SJCRH30 (cell line): ENCODE measurements at places on chromosomes 16 and 17.
A peak's percentile ranks its signal among the peaks of the same experiment; 100 is the strongest.

GRCh38 chr16:28879261-28879840 lies 1.1 kb downstream of the ATP2A1 start:
- peaks cover 3% of the 10 kb centered on the region for H3K36me3 ChIP-seq
- H3K27me3 ChIP-seq: no peaks in the 10 kb centered on the region
- peaks cover 51% of the 10 kb centered on the region for H3K4me1 ChIP-seq
- no peak for DNase-seq
- peak overlapping the region; percentile 67 for H3K4me3 ChIP-seq
- H3K27ac ChIP-seq: peak overlapping the region; percentile 81; the same call in 1 of the 2 replicates

GRCh38 chr17:5644065-5644464 lies 59.8 kb upstream of the NLRP1 start:
- H3K27ac ChIP-seq: no peak overlapping the region
- H3K27me3 ChIP-seq: no peaks in the 10 kb centered on the region
- H3K36me3 ChIP-seq: no peaks in the 10 kb centered on the region
- H3K4me3 ChIP-seq: no peak overlapping the region
- no peak for DNase-seq

DNA sequence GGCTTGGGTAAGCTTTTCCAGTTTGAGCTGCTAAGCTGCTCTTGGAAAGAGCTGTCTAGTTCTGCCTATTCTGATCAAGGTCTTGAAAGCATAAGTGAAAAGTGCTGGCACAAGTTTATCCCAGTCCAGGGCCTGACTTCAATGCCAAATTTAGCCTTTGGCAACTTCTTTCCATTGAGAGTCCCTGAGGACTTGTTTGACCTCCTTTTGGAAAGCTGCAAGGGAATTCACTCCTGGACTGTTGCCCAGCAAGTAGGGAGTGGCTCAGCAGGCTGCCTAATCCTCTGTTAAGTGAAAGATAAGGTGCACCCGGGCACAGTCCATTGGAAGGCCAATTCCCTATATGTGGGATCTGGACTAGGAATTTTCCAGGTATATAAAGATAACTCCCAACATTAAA lies 16.0 kb upstream of the TANC2 start:
- no peak overlapping the region for H3K27ac ChIP-seq
- peaks cover 10% of the 10 kb centered on the region; the same call in 1 of the 2 replicates for H3K4me1 ChIP-seq
- no peaks in the 10 kb centered on the region for H3K36me3 ChIP-seq
- DNase-seq: peak; percentile 81
- H3K4me3 ChIP-seq: no peak overlapping the region
- no peaks in the 10 kb centered on the region for H3K27me3 ChIP-seq

DNA sequence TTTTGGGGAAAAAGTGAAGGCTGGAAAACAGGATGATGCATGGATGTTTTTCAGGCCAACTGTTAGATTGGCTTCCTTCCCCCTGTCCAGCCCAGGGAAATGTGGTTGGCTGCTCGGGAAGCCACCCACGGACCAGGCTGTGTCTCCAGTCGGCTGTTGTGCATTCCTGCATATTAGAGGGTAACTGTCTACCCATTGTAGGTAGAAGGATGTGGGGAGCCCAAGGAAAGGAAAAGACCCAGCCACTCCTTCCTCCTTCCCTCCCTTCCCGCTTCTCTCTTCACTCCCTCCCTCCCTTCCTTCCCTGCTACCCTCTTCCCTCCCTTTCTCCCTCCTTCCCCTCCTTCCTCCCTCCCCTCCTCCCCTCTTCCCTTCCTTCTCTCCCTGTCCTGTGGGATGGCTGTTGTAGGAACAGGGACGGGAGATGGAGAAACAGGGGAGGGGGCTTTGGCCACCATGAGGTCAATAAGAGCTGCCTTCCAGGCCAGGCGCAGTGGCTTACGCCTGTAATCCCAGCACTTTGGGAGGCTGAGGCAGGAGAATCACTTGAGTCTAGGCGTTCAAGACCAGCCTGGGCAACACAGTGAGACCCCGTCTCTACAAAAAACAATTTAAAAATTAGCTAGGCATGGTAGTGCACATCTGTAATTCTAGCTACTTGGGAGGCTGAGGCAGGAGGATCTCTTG lies 16.9 kb downstream of the SYT17 start:
- H3K4me3 ChIP-seq: no peak overlapping the region
- no peaks in the 10 kb centered on the region for H3K4me1 ChIP-seq
- H3K27me3 ChIP-seq: no peaks in the 10 kb centered on the region
- no peak for DNase-seq
- H3K27ac ChIP-seq: no peak overlapping the region

DNA sequence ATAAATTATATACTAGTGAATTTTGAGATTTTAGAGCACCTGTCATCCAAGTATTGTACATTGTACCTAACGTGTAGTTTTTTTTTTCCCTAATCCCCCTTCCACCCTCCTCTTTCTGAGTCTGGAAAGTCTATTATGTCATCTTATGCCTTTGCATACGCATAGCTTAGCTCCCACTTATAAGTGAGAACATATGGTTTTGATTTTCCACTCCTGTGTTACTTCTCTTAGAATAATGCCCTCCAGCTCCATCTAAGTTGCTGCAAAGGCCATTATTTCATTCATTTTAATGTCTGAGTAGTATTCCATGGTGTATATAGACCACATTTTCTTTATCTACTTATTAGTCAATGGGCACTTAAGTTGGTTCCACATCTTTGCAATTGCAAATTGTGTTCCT lies 177.0 kb upstream of the C16orf82 start:
- H3K27me3 ChIP-seq: no peaks in the 10 kb centered on the region
- no peak overlapping the region for H3K4me3 ChIP-seq
- H3K27ac ChIP-seq: peak overlapping the region; percentile 25; the same call in 1 of the 2 replicates
- H3K4me1 ChIP-seq: peaks cover 22% of the 10 kb centered on the region
- no peaks in the 10 kb centered on the region for H3K36me3 ChIP-seq
- no peak for DNase-seq

DNA sequence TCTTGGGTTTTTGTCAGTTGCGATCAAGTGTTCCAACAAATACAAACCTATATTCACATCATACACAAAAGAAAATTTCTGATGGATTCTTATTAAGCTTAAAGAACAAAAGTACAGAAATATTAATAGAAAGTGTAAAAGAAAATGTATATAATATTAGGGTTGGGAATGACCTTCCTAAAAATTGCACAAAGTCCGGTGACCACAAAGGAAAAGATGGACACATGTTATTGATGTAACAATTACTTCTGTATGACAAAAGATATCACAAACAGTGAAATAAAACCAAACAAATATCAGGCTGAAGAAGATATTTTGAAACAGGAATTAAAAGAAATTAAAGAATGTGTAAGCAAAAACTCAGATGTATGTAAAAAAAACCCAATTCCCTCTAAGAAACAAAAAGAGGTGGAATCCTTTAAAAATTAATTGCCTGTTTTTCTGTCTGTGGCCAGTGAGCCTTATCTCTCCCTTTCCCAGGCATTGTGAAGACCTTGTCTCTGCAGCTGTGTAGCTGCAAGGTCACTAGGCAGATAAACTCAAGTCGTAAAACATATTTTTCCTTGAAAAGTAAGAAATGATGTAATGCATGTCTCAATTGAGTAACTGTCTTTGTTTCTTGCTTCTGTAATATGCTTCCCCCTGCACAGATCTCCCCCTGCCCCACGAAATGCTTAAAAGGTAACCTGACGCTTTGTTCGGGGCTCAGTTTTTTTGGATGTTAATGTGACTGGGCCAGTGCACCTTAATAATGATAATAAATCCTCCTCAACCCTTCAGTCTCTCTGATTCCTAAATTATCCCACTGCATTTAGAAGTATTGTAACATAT lies 2.8 kb downstream of the ST6GALNAC1 start:
- no peak overlapping the region for H3K4me3 ChIP-seq
- peaks cover 24% of the 10 kb centered on the region for H3K4me1 ChIP-seq
- no peaks in the 10 kb centered on the region for H3K36me3 ChIP-seq
- no peak for DNase-seq

DNA sequence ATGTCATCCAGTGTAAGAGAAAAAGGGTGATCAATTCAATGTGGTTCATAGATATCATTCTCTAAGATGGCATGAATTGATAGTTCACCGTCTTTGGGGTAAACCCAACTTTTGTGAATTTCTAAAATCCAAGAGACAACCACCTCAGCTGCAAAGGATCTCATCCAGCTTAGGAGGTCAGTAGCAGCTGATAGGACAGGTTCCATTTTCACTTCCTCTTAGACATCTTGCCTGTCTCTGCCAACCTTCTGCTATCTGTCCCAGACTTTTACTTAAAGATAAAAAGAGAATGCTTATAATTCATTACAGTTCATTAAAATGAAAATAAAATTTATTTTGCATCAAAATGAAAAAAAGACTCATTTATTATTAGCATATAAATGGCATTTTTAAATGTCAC lies 468.2 kb downstream of the XYLT1 start:
- no peaks in the 10 kb centered on the region for H3K27me3 ChIP-seq
- no peak for DNase-seq
- no peaks in the 10 kb centered on the region for H3K36me3 ChIP-seq
- no peak overlapping the region for H3K27ac ChIP-seq
- no peaks in the 10 kb centered on the region for H3K4me1 ChIP-seq

GRCh38 chr17:47928415-47928814 lies 13.0 kb upstream of the PNPO start:
- H3K4me1 ChIP-seq: no peaks in the 10 kb centered on the region
- H3K27ac ChIP-seq: no peak overlapping the region
- peaks cover 15% of the 10 kb centered on the region for H3K36me3 ChIP-seq
- DNase-seq: no peak
- no peaks in the 10 kb centered on the region for H3K27me3 ChIP-seq

DNA sequence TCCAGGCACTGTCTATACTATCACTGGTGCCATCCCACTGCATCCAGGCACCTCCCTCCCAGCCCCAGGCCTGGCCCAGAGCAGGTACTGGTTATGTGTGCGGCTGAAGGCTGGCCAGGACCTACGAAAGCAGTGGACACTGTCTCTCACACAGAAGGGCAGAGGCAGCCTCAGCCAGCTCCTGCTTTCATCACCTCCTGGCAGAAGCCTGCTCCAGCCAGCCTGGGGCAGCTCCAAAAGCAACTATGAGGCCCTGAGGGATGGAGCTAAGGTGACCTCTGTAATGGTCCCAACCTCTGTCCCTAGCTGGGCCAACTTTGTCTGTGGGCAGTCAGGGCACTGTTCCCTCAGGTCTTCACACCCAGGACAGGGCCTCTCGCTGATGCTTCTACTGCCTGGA lies 18.8 kb downstream of the HSD11B2 start:
- H3K36me3 ChIP-seq: peaks cover 3% of the 10 kb centered on the region; the same call in 1 of the 2 replicates
- H3K4me1 ChIP-seq: peaks cover 18% of the 10 kb centered on the region
- no peak overlapping the region for H3K4me3 ChIP-seq
- no peak overlapping the region for H3K27ac ChIP-seq

DNA sequence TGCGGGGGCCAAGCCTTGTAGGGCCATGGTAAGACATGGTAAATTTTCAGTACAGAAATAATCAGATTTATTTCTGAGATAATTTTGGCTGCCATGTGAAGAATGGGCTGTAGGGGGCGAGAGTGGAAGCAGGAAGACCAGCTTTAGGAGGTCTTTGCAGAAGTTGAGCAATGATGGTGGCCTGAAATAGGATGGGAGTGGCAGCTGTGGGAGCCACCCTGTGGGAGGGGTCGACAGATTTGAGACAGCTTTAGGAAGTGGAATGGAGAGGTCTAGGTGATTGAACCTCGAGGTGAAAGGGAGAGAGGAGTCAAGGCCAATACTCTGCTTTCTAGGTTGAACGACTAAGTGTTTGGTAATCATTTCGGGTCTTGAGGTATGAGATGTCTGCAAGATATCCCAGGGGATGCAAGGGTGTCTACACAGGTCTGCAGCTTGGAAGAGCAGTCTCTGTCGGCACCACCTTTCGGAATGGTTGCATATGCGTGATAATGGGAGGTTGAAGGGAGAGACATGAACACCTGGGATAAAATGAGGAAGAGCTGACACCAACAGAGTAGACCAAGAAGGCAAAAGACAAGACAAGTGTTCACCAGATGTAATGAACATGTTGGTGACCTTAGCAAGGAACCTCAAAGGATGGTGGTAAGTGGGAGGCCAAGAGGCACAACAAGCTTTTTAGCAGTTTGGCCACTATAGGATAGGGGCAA lies 4.2 kb upstream of the ATXN7L3 start:
- peaks cover 17% of the 10 kb centered on the region for H3K36me3 ChIP-seq
- peaks cover 4% of the 10 kb centered on the region; the same call in 1 of the 2 replicates for H3K4me1 ChIP-seq

DNA sequence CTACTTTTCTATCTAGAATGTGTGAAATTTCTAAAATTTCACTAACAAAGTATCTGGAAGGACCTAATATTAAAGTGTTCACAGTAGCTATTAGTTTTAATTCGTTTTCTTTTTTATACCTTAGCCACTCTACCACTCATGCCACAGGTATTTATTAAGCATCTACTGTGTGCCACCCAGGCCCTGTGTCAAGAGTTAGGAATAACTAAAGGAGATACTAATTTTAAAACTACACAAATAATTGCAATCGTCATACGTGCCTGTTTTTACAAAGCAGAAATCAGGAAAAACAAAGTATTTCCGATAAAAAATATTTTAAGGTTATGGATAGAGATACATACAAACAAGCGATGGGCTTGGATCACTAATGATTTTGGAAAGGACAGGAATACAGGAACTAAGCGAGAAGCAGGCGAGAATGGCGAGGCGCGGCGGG lies 483 bp upstream of the EEF2K start:
- no peaks in the 10 kb centered on the region for H3K27me3 ChIP-seq
- H3K4me1 ChIP-seq: peaks cover 9% of the 10 kb centered on the region
- DNase-seq: no peak

- 0 out of 2 replicates have a peak overlapping the region, but pooled peaks have one; percentile 12 for H3K4me3 ChIP-seq
- H3K27ac ChIP-seq: no peak overlapping the region
- H3K36me3 ChIP-seq: no peaks in the 10 kb centered on the region
Observed at GRCh38 chr17:56521414-56522141, 71.9 kb upstream of the NOG start.

DNA sequence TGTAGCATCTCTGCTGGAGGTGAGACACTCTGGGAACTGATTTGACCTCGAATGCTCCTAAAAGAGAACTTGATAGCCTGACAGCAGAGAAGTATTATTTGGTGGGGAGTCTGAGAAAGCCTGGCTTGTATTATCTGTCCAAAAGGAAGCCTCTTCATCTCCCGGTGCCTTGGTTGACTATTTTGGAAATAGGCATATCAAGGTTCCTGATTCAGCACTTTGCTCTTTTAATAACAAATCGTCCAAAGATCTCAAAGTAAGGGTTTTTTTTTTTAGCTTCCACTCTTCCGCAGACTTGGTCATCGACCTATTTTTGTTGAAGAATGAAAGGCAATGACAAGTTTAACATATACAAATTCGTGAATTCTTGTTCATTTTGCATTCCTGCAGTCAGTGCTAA lies 14.8 kb downstream of the TMEM186 start:
- H3K4me3 ChIP-seq: no peak overlapping the region
- DNase-seq: no peak
- H3K36me3 ChIP-seq: peaks cover 5% of the 10 kb centered on the region
- no peak overlapping the region for H3K27ac ChIP-seq
- H3K4me1 ChIP-seq: no peaks in the 10 kb centered on the region
